ENCODE measurements at places on chromosomes 5 and 9.

GRCh38 chr5:115963566-115963965 is 1.3 kb downstream of the LVRN start:
- DNase-seq, result peak; percentile 23

- DNase-seq, result no peak
These were observed 484.8 kb downstream of the ZSWIM6 start for GRCh38 chr5:61816585-61817450.

- no peak for DNase-seq
These were observed 1.3 kb upstream of the REEP5 start for GRCh38 chr5:112923148-112923917.

GRCh38 chr9:132885720-132886333 is 7.1 kb downstream of the SPACA9 start:
- DNase-seq, result no peak

- DNase-seq, result no peak
These were observed 74.0 kb downstream of the NSG2 start for GRCh38 chr5:174119468-174119881.

- DNase-seq, result no peak
These were observed 147.5 kb downstream of the CSNK1G3 start for GRCh38 chr5:123659495-123659894.

GRCh38 chr5:37197340-37198050 is 51.7 kb downstream of the CPLANE1 start:
- no peak for DNase-seq

DNA sequence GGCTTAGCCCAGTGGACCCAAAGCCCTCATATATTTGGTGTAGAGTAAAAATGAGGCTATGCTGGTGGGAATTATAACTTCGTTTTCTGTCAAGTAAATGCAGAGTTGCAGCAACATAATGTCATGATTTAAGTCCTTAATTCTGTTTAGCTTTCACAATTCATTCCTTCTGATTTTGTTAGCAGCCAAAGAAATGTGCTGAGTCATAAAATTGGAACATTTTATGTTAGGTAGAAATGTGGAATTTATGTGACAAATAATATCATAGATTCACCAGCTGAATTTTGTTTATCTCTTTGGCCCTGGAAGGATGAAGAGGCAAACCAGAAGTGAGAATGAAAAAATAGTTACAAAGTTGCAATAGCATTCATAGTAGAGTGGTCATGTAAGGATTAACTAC is 247.0 kb downstream of the TRPM3 start:
- no peak for DNase-seq

DNA sequence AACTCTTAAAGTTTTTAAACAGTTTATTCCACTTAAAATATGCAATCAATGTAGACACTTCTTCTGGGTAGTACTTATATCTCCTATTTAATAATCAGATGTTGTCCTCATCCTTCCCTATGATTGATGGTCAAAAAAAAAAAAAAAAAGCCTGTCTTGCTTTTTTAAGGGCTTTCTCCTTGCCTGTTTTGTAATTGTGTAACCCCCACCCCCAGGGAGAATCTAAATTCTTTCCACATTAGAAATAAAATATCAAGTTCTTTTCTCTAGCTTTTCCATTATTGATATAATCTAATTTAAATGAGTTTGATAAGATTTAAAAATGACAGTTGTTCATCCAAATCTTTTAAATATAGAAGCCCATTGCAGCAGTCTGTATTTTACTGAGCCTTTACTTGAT is 119.7 kb downstream of the CHSY3 start:
- DNase-seq, result no peak

DNA sequence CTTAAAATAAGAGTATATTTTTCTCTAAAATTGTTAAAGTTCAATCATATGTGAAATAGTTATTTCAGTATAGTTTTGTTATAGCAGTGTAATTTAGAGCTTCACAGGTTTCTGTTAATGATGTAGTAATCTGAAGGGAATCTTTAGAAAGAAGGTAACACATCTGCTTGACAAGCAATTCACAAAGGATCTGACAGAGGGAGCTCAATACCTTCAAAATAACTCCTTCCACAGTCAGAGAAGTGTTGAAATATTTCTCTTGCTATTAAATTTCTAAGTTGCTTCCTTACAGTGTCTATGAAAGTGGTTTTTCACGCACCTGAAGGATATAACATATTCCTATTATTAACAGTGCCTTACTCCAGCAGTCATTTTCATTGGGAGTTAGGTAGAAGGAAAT is 44.9 kb downstream of the SLC25A51 start:
- DNase-seq, result peak; percentile 3

DNA sequence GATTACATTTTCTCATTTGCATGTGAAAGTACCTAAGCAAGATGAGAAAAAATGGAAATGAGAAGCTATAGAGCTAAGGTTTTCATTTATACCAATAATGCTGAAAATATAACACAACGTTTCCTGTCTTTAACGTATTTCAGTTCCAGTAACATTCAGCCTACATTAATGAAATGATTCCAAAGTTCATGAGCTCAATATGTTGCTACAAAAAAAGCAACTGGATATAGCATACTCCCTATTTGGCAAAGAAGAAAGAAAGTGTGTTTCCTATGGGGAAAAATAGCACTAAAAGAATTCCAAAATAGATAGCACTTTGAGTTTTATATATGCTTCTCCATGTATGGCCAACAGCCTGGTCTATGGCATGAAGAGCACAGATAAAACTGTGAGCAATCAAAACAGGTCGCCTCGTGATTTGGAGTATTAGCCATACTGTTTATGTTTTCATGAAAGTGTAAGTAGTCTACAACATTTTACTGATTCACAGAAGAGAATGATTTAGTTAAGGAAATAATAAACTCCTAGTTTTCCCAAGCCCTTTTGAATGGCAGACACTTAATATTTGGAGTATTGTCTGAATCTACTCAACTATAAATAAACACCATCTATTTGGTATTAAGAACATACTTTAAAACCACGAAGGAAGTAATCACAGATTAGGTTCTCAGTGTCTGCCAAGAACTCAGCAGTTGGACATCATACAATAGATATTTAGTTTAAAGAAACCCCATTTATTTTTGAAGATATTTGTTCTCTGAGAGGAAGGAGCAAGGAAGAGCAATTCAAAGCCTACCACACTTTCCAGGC is 258.7 kb upstream of the RASA1 start:
- no peak for DNase-seq

DNA sequence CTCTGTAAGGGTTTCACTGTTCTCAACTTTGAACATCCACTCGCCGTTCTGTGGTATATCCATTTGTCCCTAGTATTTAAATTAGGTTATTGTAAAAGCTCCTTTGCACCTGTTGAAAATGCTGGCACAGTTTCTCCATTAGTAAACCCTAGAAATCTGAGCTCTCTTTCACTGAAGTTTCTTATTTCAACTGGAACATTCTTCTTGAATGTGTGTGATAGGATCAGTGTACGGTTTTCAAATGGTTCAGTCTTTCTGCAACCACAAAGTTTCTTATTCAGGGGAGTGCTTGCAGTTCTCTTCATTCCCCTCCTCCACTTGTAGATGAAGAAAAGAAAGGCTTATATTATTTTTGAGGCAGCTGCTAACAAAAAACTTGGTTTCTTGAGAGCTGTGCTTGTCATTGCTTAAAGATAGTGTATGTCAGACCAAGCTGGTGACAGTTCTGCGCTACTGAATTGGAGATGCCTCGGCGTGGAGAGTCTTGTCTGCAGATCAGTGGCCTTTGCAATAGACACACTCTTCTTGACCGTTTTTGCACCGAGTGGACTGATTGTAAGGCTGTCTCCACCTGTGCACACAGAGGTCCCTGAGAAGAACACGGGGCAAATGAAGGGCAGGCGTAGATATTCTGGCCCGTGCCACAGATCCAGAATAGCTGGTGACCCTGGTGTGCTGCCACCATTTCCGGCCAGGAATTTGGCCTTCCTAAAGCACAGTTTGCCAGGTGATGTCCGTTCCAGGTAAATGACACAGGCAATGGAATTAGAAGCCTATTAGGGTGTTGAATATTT is 102.2 kb downstream of the TRIO start:
- no peak for DNase-seq

DNA sequence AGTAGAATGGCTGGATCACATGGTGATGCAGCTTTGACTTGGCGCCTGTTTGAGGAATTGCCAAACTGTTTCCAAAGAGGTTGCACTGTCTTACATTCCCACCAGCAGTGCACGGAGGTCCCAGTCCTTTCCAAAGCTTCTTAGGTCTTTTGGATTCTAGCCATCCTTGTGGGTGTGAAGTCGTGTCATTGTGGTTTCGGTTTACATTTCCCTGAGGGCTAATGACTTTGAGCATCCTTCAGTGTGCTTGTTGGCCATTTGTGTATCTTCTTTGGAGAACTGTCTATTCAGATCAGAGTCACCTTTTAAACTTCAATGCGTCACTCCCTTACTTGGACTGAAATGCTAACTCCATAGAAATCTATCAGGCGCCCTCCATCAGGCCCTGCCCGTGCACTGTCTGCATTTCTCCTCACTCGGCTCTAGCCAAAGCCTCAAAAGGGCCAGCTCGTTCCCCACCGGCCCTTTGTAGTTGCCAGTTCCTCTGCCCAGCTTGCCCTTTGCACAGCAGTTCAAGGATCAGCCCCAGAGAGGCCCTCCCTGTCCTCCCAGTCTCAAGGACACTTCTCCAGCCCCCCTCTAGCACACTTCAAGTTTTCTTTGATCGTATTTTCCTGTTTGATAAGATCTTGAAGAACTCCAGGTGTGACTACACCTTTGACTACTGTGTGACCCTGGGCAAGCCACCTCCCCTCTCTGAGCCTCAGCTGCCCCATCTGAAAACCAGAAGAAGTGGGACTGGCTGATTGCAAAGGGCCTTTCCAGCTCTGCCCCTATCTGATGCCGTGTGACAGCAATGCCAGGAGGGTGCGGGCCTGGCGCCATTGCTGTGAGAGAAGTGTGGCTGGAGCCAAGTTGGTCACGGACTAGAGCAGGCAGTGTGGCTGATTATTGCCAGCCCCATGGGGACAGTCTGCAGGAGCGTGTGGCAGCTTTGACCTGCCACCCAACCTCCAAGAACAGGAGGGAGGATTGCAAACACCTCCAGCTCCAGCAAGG is 5.6 kb downstream of the HRH2 start:
- DNase-seq, result no peak

GRCh38 chr5:172616730-172617129 is 24.3 kb upstream of the NEURL1B start:
- no peak for DNase-seq

DNA sequence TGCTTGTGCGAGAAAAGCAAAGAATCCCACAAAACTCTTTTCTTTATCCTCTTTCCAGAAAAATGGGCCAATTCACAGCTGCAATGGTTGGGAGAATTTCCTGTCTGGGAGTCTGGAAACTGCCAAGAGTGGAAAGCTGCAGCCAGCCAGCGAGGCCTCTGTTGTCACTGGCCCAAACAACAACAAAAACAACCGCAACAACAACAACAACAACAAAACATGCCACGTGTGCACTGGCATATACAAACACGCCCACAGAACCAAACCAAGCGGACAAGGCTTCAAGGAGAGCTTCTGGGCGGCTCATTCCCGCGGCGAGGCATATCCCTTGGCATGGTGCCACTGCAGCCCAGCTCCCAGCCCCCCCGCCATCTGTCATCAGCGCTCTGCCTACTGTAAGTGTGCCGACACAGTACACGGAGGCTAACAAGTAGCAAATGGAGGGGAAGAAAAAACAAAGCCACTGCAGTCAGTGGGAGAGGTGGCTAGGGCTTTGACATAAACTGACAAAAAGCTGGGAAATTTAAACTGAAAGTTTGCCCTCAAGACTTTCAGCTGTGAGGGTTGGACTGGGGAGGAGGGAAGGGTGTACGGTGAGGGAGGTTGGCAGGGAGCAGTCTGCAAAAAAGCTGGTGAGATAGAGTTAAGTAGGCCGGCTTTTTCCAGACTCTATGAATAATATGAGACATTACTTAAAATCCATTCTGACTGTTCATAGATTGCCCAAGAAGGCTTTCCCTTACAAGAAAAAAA is 165.0 kb upstream of the ZNF462 start:
- peak; percentile 66 for DNase-seq

DNA sequence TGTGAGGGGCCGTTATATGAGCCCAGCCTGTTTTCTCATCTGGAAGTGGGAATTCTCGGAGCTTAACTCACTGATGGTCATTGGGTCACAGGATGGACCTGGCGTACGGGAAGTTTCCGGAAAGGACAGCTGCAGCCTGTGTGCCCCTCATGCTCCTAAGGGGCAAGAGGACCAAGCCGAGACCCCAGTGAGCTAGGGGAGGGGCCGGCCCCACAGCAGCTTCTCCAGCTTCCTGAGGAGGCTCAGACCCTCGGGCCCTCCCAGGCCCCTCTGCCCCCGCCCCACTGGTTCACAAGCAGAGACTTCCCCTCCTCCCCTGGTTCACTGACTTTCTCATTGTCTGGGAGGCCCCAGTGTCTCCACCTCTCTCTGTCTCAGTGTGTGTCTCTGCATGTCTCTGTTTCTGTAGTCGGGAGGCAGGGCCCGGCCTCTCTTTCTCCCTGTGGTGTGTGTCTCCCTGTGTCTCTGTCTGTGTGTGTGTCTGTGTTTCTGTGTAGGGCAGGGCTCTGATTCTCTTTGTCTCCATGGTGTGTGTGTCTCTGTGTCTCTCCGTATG is 32.3 kb upstream of the FIBCD1 start:
- no peak for DNase-seq

GRCh38 chr5:173733831-173734501 is 117.5 kb upstream of the BOD1 start:
- DNase-seq, result no peak

DNA sequence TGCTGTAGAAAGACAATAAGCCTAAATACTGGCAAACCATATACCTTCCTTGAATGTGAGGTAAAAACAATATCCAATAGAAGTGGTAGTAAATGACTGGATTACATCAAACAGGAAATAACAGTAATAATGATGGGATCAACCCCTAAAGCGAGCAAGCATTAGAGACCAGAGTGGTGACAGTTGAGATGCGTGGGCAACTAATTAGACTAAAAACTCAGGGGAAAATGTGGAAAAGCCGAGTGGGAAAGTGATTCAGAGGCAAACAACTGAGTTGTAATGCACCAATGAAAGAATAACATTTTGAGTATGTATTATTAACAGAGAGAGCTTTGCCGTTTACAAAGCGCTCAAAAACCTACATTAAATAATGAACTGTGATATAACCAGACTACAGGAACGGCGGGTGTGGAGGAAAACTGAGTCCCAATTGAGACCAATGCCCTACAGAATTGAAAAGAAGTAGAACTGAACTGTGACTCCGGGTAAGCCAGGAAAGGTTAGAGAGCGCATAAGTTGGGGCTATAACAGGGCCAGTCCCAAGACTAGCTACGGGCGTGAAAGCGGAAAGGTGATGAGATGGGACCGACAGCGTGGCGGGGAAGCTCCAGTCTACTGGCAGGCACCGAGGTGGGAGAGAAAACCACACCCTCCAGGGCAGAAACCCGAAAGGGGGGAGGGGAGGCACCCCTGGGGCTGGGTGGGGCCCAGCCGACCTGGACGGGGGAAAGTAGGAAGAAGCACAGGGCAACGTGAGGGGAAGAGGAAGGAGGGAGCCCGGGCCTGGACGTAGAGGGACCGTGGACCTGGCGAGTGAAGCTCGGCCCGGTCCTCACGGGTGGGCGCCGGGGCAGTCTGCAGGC is 592 bp downstream of the UBAP2 start:
- no peak for DNase-seq

GRCh38 chr5:115069087-115069968 is 100.4 kb downstream of the TRIM36 start:
- DNase-seq, result peak; percentile 11
